ENCODE measurements at places on chromosomes 6 and 20.
A peak's percentile ranks its signal among the peaks of the same experiment; 100 is the strongest.

- DNase-seq, result no peak
Observed at GRCh38 chr6:41291717-41292116, 5.2 kb upstream of the TREM1 start.

DNA sequence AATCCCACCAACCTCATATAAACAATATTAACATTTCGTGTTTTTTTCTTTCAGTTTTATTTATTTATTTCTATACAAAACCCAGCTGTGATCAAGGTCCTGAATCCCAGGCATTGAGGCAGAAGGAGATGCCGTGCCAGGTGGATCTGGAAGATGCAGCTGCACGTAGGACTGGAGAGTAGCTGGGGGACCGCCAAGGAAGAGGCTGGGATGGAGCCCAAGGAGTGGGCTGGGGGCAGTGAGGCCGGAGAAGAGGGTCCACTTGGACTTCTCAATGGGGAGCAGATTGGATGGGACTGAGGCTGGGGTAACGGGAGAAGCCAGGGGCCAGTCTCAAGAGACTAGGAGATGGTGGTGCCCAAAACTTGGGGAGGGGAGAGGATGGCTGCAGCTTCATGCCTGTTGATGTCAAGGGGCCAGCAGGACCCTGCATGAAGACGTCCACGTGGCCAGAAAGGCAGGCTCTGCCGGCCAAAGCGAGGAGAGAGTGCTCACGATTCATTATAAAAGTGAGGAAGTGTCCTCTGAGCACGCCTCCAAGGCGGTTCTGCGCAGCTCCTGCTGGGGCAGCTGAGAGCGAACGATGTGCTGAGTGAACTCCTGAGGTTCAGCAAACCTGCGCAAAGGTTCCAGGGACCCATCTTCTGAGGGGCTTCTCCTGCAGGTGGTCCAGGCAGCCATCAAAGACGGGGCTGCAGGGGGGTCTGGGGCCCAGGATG is 110.3 kb downstream of the BMP7 start:
- DNase-seq, result no peak

DNA sequence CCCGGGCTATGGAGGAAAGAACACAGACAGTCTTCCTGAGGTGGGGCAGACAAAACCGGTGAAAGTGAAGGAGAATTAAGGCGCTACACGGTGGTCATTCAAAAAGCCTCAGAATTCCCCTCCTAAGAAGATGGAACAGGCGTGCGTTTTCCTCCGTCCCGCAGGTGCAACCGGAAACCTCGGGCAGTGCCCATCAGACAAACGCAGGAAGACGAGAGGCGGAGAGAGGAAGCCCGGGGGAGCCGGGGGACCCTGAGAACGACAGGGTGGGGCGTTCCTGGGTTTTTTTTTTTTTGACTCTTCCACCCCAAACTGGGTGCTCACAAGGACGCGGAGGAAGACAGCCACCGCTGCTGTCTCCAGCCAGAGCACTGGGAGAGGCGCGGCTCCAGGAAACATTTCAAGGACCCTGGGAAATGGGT is 25.4 kb downstream of the TTLL2 start:
- DNase-seq, result no peak

GRCh38 chr20:45080867-45081624 is 19.9 kb downstream of the KCNS1 start:
- no peak for DNase-seq

DNA sequence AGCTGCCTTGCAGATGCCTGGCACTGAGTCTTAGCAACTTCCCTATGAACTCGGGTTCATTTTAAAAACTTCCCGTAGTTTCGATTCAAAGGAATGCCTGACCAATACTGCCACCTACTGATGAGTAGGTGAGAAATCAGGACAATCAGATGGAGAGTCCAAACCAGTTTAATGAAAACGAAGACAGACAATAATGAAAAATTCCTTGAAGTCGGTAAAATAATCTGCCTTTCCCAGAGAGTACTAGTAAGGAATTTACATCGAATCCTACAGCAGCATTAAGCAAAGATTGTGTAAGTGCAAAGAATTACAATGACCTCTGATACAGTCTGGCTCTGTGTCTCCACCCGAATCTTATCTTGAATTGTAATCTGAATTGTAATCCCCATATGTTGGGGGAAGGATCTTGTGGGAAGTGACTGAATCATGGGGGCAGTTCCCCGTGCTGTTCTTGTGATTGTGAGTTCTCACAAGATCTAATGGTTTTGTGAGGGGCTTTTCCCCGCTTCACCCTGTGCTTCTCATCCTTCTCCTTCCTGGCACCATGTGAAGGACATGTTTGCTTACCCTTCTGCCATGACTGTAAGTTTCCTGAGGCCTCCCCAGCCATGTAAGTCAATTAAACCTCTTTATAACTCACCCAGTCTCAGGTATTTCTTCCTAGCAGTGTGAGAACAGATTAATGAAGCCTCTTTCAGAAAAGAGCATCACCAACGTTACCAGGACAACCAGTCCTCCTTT is 134.4 kb downstream of the ARHGAP18 start:
- DNase-seq, result peak; percentile 38

DNA sequence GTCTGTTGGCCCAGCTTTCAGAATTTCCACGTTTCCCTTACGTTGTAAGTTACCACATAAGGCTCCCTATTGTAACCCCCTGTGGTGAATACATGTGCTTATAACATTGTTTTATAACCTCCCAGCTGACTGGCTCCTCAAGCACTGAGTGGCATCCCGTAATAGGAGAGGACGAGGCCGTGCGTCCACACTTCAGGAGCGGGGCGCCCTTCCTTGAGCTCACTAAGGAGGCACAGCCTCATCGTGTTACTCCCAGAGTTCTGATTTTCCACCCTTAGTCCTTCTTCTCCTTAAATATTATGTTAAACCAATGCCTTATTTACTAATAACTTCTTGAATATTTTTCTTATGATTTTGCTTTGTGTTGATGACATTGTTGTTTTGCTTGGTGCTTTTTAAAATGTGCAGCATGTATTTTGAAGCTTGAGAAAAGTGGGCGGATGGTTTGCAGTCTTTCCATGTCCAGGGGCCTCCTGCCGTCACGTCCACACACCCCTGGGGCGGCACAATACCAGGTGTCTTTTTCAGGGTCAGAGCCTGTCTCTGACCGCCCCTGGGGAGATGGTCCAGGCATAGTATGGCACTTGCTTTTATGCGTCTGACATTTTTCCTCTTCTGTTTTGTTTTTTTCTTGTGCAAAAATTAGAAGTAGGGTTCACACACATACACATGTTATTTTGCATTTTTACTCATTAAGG is 181.8 kb downstream of the DLL1 start:
- no peak for DNase-seq

DNA sequence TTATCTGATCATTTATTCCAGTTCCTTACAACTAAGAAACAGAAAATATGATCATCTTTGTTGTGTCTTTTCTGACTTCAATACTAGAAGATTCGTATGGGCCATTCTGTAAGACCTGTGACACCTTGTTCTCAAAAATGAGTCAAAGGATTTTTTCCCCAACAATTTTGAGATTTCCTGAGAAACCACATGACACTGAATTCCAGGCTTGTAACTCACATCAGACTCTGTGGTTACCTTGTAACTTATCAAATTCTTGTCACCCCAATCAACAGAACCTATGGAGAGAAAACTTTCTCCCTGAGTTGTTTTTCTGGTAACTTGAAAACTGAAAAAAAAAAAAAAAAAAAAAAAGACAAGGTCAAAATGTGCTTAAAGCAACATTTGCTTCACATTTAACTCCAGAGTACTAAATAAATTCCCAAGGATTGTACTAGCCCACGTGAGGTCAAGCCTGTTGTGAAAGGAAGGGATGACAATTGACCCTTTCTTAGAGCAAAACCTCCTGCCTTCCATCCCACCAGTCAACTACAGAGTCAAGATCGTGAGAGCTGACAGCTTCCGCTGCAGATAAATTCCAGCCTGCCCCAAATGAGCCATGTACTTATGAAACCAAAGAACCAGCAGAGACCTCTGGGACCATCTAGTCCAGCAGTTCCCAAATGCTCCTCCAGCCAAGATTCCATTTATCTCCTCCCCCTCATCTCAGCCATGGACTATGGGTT is 140.3 kb downstream of the TBX18 start:
- peak; percentile 76 for DNase-seq

DNA sequence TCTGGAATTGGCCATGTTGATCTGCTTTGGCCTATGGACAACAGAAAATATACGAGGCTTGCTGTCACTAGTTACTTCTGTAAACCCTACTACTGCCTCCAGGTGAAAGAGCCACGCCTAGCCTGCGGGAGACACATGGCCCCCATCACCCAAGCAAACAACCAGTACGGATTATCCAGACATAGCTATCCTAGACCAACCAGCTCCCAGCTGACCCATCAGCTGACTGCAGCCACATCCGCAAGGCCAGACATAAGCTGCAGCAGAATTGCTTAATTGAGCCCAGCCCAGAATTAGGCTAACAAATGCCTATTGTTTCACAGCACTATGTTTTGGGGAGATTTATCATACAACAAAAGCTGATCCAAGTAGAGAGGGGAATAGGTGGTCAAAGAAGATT is 13.5 kb downstream of the REV3L start:
- no peak for DNase-seq

DNA sequence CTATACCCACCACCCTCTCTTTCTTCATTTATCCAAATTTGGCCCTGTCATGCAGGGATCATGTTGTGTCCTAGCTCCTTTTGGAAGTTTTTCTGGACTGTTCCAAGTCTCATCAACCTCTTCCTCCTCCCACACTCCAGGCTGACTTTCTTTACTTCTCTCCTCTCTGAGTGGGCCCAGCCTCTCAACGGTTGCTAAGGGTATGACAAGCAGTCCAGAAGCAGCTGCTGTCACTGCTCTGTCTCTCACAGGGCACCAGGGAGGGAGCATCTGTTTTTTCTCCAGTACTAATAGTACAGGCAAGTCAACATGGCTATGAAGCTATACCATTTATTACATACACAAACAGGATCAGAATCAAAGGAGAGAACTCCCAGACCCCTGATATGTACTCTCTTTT is 8.2 kb downstream of the NT5DC1 start:
- no peak for DNase-seq

DNA sequence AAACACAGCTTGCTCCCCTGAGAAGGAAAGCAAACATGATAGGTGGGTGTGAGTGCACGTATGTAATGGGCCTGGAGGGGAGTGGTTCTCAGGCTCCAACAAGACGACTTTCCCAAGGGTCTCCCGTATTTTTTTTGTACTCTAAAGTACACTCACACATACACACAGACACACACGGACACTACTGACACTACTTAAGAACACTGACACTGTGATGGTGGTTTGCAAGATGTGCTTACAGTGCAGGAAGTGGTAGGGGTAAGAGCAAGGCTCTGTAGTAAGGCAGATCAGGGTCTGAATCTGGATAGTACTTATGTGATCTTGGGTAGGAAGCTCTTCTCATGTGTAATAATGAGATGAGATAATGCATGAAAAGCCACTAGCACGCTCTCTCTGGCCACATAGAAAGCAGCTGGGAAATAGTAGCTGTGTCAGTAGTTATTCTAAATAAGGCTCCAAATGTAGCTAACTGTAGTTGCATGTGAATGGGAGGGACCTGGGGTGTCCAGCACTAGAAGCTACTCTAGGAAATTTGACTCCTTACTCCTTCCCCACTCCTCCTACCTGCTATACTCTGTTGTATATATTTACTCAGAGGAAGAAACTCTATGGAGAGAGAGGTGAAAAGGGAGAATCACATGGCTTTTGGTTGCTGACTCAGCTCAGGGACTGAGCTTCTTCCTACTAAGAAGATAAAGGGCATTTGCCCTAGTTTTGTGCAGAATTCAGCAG is 8.4 kb upstream of the ZBTB24 start:
- no peak for DNase-seq
